ENCODE measurements at places on chromosomes 11 and 22.

- no peak for DNase-seq
Observed at GRCh38 chr11:124667601-124668000, 5.9 kb downstream of the SIAE start.

- DNase-seq, result no peak
Observed at GRCh38 chr11:119943298-119943655, 194.6 kb downstream of the TRIM29 start.

DNA sequence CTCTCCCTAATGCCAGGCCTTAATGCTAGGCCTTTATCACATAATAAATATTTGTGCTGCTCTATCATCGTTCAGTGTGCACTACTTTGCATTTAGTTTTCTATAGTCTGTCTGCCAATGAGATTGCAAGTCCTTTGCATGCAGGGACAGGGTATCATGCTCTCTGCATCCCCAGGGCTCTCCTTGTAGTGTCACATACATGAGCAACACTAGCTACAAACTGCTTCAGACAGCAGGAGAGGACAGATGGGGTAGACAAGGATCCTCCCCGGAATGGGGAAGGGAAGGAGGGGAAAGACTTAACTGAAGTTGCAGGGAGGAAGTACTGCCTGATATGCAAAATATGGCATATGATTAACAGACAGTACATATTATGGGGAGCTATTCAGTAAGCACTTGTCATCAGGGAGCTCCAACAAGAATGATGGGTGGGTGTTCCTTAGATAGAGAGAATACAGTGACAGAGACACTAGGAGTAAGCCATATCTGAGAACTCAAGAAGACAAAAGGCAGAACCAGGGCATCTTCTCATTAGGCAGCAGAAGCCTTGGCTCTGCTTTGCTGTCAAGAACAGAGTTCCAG lies 42.8 kb downstream of the ZNF202 start:
- DNase-seq, result no peak

DNA sequence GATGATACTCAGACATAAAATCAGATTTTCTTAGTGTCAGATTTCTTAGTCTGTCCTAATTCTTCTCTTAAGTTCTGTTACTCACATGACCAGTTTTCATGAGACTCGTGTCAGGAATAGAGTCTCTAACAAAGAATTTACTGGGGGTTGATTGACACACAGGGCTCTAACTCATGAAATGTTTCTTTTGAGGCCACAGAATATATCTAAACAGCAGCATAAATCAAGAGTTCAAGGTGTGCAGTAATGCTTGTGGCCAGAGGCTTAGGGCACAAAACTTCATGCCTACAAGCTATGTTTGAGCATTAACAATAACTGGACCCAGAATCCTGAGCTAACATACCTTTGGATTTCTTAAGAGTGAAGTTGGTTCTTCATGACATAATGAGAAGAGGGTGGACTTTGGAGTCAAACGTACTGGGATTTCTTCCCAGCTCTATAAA lies 237.2 kb downstream of the DDX10 start:
- no peak for DNase-seq

Measured in GM10248 (cell line).